ENCODE measurements at places on chromosomes 1 and 21.
A peak's percentile ranks its signal among the peaks of the same experiment; 100 is the strongest.

DNA sequence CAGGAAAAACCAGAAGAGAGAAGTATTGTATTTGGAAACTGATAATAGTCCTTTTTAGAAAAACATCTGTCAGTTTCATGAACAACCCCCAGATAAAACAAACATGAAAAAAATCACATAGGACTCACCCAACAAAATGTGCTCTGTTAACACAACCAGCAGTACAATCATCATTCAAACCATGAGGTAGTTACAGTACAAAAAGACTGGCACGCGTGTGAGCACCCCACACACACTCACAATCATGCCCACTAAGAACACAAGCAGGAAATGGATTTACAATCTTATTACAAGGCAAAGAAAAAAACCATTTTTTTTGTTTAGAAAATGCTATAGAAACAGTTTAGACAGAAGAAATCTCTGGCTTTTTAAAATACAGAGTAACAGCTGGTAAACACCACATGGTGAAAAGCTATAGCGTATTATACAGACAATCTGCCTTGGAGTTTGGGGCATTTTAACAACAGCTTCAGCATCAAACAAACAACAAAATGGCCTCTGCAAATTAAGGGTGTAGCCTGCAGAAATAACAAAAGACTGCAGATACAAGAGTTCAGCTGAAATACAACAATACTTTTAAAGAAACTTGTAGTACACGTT, 180.0 kb downstream of the CDC7 start:
- no peak for DNase-seq

DNA sequence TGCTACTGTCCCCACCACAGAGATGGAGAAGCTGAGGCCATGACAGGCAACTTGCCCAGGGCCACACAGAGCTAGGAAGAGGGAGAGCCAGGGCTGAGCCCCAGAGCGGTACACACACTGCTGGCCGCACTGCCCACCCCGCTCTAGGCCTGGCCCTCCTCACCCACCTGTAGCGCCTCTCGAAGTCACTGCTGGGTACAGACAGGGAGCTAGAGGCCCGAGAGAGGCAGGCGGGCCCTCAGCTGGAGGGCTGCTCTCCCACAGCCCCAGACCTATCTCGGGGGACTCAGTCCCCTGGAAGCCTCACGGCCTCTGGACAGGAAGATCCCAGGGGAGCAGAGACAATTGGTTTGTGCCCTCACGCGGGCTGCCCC, 17.3 kb upstream of the PLEKHG5 start:
- no peak for DNase-seq

DNA sequence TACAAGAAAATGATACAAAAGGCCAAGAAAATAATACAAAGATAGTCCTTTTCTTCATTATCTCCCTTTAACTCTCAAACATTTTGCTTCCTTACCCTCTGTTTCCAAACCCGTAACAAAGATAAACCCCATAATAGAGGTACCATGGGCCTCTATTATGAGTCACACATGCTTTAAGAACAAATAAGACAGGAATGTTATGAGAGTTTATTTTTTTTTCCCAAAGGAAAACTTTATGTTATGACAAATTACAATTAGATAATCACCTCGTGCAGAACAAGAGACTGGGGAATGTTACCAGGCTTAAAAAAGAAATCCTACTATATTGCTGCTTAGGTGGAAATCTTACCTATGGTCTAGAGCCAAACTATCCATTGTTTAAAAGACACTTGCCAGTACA, 272.0 kb downstream of the BRINP3 start:
- DNase-seq, result no peak

DNA sequence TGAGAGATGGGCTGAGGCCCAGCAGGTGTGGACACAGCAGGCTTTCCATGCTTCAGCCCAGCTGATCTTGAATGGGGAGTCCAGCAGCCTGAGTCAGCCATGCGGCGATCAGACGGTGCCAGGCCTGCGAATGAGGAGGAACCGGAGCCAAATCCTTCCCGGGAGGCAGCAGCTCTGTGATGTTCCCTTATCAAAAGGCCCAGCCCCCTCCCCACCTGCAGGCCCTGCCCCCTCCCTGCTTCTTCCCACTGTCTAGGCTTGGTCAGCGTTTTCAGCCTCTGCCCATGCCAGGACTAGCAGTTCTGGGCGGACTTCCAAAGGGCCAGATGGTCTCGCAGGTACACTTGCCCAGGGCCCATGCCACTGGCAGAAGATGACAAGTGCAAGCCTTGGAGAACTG, 253.8 kb downstream of the KAZN start:
- peak; percentile 45 for DNase-seq

Measured in NCI-H446 treated with DMSO at 0.1 percent for 48 hours (cell line).